Brain microvascular endothelial cell (primary cell): ENCODE measurements at places on chromosomes 1 and 21.

- DNase-seq: no peak
These were observed 29.4 kb downstream of the MRPL37 start for GRCh38 chr1:54229281-54229891.

- no peak for DNase-seq
These were observed 41.7 kb downstream of the RNF2 start for GRCh38 chr1:185087101-185087500.

GRCh38 chr1:239394107-239394506, 7.7 kb downstream of the CHRM3 start:
- DNase-seq: no peak

DNA sequence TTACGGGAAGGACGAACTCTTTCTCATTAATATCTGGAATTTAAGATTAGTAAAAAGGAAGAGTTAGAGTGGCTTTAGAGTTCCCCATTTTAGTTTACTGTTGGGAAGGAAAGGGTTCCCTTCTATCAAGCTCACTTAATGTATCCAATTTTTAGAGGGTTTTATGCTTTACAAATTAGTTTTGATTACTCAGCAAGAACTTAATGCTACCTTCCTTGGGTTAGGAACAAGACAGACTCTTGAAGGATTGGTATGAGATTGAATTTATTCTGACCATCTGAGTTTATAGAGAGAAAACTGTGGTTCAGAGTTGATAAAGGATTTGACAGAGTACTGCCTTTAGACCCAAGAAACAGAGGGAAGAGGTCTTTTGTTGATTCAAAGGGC, 29.5 kb upstream of the RGS4 start:
- DNase-seq: no peak

GRCh38 chr1:154871374-154871773, 1.3 kb upstream of the KCNN3 start:
- DNase-seq: no peak

- DNase-seq: no peak
These were observed 57.9 kb upstream of the TLR5 start for GRCh38 chr1:223200903-223201302.

GRCh38 chr1:44592208-44593145, 81.8 kb downstream of the TMEM53 start:
- DNase-seq: no peak

- DNase-seq: no peak
These were observed 48.6 kb upstream of the ATP1A1 start for GRCh38 chr1:116324411-116324810.

GRCh38 chr1:143736562-143736961, 235.2 kb downstream of the FAM72C start:
- DNase-seq: no peak

DNA sequence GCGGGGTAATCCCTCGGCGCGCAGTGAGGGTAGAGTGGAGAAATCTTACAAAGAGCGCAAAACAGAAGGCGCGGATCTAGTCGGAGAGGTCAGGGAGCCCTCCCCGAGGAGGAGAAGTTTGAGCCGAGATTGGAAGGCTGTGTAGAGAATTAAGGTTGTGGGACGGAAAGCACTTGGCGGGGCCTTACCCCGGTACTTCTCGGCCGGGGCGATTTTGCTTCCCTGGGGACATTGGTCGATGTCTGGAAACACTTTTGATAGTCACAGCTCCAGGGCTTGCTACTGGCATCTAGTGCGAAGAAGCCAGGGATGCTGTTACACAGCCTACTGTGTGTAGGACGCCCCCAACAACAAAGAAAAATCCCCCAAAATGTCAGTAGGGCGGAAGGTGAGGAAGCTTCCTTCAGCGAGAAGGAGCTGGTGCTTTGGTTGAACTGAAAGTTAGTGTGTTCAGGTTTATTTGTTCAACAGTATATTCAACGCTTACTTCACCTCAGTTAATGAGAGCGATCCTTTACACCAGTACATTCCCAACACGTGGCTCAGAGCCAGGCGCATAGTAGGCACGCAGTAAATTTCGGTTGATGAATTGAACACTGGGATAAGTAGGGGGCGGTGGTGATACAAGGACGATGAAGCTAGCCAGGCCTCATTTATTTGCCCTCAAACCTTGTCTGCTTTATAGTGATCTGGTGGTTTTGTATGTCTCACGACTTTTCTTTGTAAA, 807 bp downstream of the CEP85 start:
- DNase-seq: peak; percentile 15

DNA sequence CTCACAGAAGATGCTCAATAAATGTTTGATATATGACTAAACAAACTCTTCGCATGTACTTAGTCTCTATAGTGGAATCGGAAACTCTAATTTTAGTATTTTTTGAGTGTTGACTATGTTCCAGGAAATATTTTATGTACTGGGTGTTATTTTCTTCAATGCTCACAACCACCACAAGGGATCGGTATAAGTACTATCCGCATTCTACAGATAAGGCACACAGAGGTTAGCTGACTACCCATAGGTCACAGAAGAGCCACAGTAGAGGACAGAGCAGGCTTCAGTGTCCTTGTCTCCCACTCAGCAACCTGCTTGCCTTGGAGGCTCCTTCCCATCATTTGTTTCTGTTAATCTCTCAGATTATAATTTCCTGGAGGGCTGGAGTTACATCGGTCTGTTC, 451.3 kb downstream of the OMA1 start:
- no peak for DNase-seq

DNA sequence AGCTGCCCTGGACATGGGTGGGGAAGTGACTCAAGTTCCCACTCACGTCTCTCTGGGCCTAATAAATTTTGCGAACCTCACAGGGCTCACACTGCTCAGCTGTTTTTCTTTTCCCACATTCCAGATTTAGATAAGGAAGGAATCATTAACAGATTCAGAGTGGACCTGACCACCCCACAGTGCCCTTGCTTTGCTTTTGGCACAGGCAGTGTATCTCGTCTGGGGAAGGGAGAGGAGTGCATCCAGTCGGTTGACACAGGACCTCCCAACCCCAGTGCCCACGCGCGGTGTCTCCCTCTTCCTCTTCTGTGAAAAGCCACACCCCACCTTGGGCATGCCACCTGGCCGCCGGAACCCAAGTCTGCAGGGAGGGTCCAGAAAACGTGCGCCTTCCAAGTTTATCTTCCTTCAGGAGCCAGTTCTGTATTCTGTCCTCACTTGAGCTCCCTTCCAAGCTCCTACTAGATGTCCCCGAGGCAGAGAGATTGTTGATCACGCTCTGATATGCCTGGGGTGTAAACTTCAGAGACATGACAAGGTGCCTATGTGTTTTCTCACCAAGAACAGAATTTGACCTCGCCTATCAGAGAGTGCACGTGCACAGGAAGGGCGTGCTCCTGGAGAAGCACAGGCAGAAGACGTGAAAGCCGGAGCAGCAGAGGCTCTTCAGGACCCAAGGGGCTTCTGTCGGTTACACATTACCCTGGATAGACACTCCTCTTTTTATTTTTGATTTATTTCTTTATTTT, 9.5 kb upstream of the SLC2A5 start:
- DNase-seq: no peak

DNA sequence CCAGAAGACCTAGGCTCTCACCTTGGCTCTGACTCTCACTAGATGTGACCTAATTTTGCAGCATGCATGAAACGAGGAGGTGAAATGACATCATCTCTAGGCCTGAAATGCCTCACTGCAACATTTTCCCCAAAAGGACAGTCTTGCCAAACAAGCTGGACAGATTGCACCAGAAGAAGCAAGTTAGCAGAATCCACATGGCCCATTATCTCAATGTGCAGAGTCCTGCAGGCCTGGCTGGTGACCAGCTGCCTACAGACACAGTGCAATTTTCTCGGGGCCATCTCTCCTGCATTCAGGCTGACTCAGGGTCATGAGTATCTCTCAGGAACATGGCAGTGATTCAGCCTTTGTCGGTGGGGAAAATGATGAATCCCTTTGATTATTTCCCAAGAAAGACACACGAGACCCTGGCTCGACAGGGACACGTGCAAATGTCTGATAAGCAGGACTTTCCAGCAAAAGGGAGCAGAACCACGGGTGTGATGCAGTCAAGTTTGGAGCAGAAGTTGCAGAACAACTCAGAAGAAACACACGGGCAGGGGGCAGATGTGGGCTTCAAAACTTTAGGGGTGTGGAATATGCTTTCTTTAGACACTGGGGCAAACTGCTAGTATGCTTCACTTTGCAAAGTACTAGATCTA, 38.7 kb downstream of the TRIM67 start:
- DNase-seq: peak; percentile 59
